ENCODE measurements at places on chromosomes 2 and 18.
A peak's percentile ranks its signal among the peaks of the same experiment; 100 is the strongest.

DNA sequence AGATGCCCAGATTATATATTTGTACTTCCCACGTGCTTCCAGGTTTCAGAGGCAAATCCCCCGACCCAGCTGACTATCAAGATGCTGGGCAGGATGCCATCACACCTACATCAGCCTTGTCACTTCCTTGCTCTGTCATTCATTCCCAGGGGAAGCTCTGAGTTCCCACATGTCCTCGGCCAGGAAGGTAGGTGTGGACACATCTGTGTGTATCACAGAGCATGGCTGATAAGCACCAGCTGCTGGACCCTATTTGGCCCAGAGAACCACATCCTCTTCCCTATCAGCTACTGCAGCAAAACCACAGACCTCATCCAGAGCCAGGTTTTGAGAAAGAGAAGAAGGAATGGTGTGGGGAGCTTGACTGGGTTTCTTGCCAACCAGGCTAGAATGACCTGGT is 31.9 kb upstream of the ITGA6 start:
- no peak for DNase-seq

GRCh38 chr2:216081487-216082116 is at the start of the genes PECR and TMEM169:
TSS of gene PECR (minus strand) at chr2:216081809. CDS start at chr2:216081741, 68 bp downstream.
TSS of gene TMEM169 (plus strand) at chr2:216081919. CDS start at chr2:216095964, 14,045 bp downstream.
- peak; percentile 72 for DNase-seq

GRCh38 chr2:65754219-65754618 is 321.8 kb upstream of the SPRED2 start:
- DNase-seq: no peak

DNA sequence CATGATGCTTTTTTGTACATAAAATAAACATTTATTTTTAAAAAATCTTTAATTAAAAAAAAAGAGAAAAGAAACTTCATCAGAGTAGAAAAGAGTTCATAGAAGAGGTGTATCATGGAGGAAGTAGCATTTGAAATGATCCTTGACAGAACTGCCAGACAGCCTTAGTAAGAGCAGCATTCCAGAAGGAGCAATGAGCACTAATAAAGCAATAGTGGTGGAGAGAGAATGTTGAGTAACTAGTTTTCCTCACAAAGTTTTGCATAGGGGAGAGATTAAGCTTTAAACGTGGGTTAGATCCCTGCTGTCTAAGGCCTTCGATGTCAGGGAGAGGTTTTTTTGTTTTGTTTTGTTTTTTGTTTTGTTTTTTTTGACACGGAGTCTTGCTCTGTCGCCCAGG is 29.8 kb upstream of the METTL21A start:
- no peak for DNase-seq

DNA sequence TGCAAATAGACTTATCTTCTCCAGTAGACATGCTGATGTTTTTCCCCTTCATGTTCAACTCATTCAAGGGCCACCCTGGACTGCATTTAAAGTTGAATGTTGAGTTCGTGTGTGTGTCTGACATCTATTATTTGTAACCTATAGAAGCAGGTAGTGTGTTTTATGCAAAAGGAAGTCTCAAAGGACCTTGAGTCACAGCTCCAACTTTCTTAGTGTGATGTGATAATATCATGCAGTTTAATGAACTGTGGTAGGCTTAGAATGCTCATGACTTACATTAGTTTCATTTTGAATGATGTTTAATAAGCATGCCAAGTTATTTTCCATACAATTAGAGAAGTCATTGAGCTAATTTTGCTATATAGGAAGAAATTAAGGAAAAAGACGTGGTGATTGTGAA is 67.9 kb downstream of the CERS6 start:
- no peak for DNase-seq

- no peak for DNase-seq
Measured at GRCh38 chr2:23360571-23361125, 24.3 kb upstream of the KLHL29 start.

GRCh38 chr18:31667185-31667584 is 17.2 kb downstream of the B4GALT6 start:
- DNase-seq: no peak

DNA sequence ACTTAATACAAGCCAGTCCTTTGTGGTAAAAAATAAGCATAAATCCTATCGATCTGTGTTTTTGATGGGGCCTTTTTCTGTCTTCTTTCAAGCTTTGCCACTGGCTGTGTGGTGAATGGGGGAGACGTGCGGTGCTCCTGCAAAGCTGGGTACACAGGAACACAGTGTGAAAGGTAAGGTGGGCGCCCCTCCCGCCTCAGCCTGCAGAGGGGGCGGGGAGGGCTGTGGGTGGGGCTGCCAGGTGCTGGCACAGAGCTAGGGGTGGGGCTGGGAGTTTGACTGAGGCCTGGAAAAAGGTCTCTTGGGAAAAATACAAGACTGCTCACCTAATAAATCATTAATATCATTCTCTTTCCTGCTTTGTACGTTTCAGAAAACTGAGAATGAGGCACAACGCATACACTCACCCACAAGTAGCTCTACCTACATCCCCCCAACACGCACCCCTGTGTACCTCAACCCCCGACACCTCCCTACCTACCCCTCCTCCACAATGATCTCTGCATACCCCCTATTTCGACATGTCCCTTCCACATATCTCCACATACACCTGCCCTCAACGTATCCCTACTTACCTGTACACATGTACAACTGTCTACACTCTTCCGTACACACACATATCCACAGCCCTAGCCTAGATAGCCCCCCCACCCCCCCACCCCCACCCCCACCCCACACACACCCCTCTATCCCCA is 129.7 kb upstream of the TTC39C start:
- no peak for DNase-seq

DNA sequence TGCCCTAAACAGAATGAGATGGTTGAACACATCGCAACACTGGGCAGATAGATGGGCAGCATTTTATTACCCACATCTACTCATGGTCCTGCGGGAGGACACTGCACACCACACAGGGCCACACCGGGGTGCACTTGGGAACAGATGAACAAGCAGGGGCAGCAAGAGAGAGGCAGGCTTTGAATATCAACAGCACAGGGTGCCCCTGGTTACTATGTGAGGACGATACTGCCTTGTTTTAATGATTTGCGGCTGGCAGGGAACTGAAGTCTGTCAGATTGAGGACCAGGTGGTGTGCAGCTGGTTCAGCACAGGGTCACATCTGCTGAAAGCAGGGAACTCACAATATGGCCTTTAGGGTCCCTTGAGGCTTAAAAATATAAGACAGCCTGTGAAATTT is 195.7 kb downstream of the PIEZO2 start:
- DNase-seq: no peak

DNA sequence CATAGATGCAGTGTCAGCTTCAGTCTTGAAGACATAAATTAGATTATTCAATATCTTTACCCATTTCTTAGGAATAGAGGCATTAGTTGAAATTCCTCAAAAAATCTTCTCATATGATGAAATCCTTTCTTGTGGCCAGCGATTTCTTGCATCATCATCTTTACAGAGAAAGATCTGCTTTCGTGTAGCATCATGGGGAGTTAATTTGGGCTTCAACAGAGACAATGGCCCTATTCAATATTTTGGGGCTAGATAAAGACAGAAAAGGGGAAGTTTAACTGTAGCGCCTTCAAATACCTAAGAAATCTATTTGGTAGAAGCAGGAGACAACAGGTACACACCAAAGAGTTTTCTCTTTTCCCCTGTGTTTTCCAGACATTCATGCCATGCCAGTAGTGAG is 73.8 kb downstream of the TGFA start:
- DNase-seq: no peak

- DNase-seq: no peak
Measured at GRCh38 chr2:43958397-43959275, 37.2 kb downstream of the LRPPRC start.

DNA sequence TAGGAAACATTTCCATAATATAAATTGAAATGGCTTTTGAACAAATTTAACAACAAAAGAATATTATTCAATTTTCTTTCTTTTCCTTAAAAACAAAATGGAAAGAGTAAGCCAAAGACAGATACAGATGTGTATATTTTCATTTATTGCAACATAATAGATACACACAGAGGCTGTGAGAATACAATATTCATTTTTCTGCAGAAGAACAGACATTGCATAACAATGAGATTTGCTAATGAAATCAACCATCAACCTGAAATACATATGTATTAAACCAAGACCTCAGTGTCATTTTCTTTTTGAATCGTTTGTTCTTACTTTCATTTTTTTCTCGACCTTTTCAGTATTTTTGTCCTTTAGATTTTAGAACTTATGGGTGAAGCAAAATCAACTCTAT is 95.1 kb downstream of the BAZ2B start:
- DNase-seq: no peak

- DNase-seq: no peak
Measured at GRCh38 chr2:218985325-218986091, 524 bp upstream of the FEV start.

- no peak for DNase-seq
Measured at GRCh38 chr2:118582058-118582457, 265.4 kb downstream of the EN1 start.

Data from NCI-H1092 (cell line).